Kidney tubule cell (primary cell): ENCODE measurements at places on chromosomes 4 and X.

GRCh38 chr4:59195839-59196238, 2004.3 kb upstream of the ADGRL3 start:
- no peak for DNase-seq

- DNase-seq, result no peak
Observed at GRCh38 chrX:21873063-21873775, 17.4 kb downstream of the YY2 start.

GRCh38 chr4:133996431-133997121, 205.0 kb downstream of the PABPC4L start:
- DNase-seq, result no peak

DNA sequence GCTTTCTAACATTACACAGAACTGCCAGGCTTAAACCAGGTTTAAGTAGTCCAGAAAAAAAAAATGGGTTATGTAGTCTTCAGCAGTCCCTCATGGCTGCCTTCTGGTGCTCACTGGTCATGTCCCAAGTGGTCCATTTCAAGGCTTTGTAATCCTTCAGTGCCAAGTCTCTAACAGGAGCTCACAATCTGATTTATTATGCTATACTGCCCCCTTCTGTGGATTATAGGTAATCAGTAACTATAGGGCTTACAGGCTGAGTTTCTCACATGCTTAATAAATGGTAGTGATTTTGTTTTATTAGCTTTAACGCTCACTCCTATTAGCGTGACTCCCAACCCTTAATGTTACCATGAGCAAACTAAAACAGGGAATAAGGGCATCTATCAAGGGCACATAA, 92.5 kb upstream of the EDA2R start:
- peak; percentile 49 for DNase-seq

- no peak for DNase-seq
Observed at GRCh38 chr4:125833-126232, 1.5 kb downstream of the ZNF718 start.

DNA sequence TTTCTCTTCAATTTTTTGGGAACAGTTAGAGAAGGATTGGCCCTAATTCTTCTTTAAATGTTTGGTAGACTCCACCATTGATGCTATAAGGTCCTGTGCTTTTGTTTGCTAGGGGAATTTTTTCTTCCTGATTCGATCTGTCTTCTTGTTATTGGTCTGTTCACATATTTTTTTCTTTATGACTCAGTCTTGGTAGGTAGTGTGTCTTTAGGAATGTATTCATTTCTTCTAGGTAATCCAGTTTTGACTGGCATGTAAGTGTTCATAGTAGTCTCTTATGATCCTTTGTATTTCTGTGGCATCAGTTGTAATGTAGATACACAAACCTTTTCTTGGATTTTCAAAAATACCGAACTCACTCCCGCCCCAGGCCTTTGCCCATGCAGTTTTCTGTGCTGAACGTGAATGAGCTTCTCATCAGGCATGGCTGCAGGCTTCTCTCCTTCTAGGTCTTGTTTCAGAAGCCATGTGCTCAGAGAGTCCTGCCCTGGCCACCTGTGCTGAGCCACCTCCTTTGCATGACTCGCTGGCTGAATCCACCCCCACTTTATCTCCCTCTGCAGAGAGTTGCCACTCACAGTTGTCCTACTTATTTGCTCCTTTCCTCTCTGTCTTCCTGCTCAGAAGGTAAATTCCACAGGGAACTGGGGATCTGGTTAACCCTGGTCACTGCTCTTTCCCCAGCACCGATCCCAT, 67.0 kb downstream of the STK32B start:
- DNase-seq, result peak; percentile 71

DNA sequence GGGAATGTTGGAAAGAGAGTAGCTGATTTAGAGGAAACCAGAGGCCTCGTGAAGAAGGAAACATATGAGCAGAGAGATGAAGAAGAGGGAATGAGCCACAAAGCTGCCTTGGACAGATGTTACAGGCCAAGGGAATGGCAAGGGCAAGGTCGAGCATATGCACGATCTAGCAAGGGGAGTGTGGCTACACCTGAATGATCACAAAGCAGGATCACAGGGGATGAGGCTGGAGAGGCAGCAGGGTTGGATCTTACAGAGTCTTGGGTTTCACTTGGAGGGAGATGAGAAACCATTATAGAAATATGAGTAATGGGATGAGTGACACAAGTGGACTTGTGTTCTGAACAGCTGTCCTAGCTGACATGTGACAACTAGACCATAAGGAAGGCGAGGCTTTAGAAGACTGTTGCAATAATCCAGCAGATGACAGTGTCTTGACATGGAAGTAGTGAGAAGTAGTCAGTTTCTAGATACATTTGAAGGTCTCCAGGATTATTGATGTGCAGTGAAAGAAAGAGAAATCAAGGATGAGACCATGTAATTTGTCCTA, 58.7 kb downstream of the RASGEF1B start:
- peak; percentile 4 for DNase-seq

GRCh38 chrX:138485224-138485623, 226.3 kb downstream of the FGF13 start:
- no peak for DNase-seq

DNA sequence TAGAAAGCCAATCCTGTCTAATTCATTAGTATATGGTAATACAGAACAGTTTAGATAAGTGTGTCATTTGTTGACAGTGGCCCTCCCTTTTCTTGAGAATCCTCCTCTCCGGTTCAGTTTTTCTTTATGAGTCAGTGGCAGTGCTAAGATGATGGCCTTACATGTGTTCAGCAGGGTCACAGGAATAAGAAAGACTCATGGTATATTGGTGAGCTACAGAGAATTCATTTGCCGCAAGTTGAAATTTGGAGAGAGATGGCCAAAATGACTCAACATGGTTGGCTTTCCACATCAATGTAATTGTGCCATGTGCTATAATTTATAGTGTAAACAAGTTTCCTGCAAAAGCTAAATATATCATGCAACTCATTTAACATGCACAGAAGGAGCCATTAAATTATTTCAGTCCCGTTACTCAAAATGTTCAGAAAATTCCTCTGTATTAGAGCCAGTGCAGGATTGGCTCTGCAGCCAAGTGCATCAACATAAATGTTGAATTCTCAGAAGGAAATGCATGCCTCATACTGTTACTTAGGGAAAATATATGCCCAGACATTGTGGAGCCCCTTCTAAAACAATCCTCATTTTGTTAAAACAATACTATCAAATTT, 374.3 kb downstream of the AFF2 start:
- DNase-seq, result no peak

DNA sequence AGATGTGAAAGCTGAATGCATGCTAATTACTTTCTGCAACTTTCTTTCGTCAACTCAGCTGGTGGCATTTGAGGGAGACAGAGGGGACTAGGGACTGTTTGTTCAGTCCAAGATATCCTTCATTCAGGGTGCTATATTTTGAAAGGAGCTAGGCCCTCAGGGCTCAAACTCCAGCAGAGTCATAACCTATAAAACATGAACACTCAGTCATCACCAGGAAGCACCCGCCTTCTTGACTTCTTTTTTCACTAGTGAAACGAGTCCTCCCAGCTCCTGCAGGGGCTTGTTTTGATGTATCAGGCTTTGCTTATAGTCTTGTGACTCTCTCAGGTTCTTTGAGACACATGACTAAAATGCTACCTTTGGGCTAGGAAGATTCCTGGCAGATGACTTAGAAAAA, 230.6 kb downstream of the PCDH7 start:
- DNase-seq, result peak; percentile 65

- DNase-seq, result no peak
Observed at GRCh38 chr4:106165351-106166010, 150.5 kb downstream of the TBCK start.

DNA sequence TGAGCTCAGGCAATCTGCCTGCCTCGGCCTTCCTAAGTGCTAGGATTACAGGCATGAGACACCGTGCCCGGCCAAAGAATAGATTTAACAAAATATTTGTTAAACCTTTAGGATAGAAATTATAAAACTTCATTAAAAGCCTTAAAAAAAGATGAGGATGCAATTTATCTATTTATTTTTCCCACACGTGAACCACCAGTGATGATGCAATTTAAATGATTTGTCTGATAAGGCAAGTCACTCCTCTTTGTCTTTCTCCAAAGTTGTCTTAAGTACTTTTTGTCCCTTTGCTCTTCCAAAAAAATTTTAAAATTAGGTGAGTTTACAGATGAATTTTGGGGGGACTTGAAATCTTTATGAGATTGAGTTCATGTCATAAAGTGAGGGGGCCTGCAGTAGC, 58.2 kb downstream of the SLC34A2 start:
- no peak for DNase-seq

GRCh38 chrX:124086411-124086810, 124.9 kb downstream of the STAG2 start:
- DNase-seq, result no peak

- peak; percentile 46 for DNase-seq
Observed at GRCh38 chrX:141221611-141222010, 20.7 kb downstream of the SPANXC start.

DNA sequence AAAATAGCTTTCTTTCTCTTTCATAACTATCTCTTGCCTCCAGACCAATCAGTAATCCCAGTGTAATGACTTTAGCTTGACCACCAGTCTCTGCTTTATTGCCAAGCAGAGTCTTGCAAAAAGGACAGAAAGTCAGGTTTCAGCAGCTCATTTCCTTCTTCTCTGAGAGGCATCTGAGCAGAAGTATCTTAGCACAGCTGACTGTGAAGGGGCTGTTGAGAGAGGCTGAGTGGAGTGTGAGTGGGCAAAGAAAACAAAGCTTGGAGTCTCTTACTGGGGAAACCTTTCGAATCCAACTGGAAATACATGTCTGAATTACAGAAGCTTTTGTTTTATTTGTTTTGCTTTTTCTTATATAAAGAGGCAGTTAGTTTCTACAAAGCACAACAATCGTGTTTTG, 170.3 kb upstream of the IGFBP7 start:
- DNase-seq, result no peak

DNA sequence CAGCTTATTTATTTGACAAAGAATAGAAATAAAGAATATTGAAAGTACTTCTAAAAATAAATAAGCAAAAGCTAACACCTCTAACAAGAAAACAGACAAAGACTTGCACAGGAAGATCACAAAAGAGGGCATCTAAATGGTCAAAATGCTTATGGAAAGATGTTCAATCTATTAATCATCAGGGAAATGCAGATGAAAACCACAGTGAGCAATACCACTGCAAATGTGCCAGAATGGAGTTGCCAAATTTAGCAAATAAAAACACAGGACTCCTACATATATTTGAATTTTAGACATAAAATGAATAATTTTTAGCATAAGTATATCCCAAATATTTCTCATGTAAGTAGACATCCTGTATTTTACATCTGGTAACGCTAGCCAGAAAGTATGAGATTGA, 56.1 kb upstream of the HPGD start:
- DNase-seq, result no peak

- DNase-seq, result no peak
Observed at GRCh38 chrX:17719711-17720110, 17.6 kb upstream of the SCML1 start.

DNA sequence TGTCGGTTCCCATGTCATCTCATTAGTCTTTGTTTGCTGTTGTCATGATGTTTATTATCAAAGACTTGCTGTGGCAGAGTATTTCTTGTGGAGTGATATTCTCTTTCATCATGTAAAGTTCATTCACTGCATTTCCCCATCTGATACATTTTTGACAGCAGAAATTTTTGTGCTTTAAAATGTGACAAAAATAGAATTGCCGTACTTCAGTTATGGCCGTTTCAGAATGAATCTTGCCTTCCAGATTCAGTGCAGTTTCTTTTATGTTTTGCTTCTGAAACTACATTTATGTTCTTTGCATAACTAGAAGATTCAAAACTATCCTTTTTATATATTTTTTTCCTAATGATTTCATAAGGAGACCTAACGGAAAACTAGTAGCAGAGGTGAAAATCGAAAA, 10.0 kb downstream of the CSTF2 start:
- no peak for DNase-seq

DNA sequence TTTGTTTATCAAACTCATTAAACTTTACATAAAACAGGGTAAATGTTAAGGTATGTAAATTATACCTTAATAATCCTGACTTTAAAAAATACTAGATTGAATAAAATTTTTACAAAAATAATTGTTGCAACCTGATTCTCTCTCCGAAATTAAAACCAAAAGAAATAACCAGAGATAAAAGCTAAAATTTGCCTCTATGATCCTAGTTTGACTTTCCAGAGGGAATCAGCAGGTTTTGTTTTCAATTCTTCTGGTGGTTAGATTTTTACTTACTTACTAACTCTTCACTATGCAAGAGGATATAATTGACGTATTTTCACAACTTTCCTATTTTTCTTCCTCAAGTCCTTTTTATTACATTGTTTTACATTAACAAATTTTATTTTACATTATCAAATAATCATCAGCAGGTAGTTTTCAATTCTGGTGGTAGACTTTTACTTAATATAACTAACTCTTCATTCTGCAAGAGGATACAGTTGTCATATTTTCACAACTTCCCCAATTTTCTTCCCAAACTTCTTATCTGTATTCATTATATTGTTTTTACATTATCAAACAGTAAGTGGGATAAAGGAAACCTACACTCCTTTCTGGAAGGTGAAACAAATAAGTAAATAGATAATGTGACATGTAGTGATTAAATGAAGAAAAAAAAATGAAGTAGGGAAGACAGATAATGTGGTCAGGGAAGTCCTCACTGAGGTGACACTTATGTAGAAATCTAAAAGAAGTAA, 52.2 kb downstream of the TBCK start:
- no peak for DNase-seq
